Central memory CD4-positive, alpha-beta T cell (primary cell): ENCODE measurements at places on chromosomes 4 and X.

- no peak for DNase-seq
Measured at GRCh38 chr4:11635342-11635741, 206.6 kb upstream of the HS3ST1 start.

- no peak for DNase-seq
Measured at GRCh38 chr4:109079731-109080130, 222.7 kb downstream of the COL25A1 start.

DNA sequence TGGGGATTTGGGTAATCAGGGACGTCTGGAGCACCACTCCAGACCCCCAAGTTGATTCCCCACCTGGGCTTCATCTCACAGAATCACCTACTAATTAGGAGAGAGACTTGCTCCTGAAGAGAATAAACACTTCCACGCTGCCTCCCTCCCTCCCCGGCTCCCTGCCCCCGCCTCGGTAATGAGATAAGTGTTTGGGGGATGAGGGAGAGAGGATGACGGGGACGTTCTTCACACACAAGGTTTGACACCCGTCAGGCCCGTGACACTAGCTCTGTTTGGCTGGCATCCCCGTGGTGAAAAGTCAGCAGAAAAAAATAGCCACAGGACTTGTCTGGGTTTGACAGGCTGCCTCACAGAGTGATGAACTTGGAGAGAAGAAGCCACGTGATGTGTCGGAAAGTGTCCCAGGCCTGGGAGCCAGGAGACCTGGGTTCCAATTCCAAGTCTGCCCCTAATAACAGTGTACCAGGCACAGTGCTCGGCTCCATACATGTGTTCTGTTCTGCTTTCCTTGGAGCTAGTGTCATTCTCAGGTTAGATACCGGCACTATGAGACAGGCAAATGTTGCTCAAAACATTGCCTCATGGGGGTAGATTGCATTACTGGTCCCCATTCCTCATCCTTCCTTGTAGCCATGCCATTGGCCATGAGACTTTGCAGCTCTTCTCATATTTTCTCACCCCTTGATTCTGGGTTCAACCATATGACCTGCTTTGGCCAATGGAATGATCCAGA lies 578.0 kb downstream of the BCOR start:
- no peak for DNase-seq

DNA sequence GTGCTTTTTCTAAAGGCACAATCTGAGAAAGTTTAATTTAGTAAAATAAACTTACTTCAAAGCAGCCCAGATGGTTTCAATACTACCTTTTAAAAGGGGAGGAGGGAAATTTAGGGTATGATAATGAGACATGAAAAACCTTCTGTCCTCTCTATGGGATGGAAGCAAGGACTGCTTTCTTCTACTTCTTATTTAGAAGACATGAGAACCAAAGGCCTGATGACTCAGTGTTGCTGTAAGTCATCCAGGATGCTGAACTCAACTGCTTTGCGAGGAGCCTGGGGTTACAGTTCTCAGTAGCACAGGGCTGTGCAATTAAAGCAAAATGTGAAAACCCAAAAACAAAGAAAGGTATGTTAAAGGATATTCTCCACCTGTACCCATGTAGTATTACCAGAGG lies 140.8 kb upstream of the EDNRA start:
- no peak for DNase-seq

GRCh38 chrX:119895843-119896326 lies at the start of gene AKAP14:
Gene AKAP14, plus strand, starts transcription at chrX:119895893. Its CDS starts 7,331 bp downstream, at chrX:119903224.
- no peak for DNase-seq

- no peak for DNase-seq
Measured at GRCh38 chr4:184765473-184766340, 31.8 kb upstream of the CENPU start.

GRCh38 chr4:140695483-140695882 lies 60.7 kb downstream of the TBC1D9 start:
- DNase-seq = no peak

DNA sequence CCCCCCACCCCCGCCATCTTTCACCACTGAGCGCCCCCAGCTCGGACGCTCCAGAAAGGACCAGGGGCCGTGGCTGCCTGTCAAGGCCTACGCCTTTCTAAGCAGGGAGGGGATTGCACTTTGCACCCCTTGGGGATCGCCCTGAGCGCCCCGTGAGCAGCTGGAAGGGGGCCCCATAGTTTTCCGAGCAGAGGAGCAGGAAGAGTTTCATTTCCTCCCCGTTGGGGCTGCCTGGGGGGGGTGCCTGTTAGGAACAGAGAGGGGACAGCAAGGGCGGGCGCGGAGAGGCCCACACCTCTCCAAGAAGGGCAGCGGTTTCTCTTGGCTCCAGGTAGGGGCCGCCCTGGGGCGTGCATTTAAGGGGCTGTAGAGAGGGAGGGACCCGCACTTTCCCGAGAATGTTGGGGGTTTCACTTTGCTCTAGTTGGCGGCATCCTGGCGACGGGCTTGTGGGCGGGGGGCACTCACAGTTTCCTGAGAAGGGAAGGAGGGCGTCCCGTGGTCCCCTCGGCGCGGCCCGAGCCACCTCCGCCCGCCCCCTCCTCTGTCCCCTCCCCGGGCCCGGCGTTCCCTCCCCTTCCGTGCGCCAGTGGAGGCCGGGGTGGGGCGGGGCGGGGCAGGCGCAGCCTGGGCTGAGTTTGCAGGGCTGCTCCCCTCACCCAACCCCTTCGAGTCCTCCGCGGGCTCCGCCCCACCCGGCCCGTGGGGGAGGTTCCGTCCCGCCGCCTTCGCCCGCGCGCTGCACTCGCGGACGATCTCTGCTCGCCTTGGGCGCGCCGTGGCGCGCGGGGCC lies 82.3 kb upstream of the CD99 start:
- DNase-seq = peak; percentile 78

GRCh38 chrX:98405376-98405775 lies 1521.7 kb downstream of the RPA4 start:
- DNase-seq = no peak
